Activated T-helper 1 cell treated with anti-CD3 and anti-CD28 coated beads, Interleukin-2, amount 50 U/mL, for 16 hours (primary cell): ENCODE measurements at places on chromosomes 7 and 10.

DNA sequence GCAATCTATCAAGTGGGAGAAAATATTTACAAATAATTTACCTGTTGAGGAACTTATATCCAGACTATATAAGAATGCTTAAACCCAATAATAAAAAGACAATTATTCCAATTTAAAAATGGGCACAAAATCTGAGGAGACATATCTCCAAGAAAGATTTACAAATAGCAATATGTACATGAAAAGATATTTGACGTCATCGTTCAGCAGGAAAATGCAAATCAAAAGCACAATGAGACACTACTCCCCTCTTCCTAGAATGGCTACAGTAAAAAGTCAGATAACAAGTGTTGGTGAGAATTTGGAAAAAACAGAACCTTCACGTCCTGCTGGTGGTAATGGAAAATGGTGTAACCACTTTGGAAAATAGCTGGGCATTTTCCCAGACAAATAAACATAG, 457.0 kb downstream of the DPP6 start:
- no peak for DNase-seq

DNA sequence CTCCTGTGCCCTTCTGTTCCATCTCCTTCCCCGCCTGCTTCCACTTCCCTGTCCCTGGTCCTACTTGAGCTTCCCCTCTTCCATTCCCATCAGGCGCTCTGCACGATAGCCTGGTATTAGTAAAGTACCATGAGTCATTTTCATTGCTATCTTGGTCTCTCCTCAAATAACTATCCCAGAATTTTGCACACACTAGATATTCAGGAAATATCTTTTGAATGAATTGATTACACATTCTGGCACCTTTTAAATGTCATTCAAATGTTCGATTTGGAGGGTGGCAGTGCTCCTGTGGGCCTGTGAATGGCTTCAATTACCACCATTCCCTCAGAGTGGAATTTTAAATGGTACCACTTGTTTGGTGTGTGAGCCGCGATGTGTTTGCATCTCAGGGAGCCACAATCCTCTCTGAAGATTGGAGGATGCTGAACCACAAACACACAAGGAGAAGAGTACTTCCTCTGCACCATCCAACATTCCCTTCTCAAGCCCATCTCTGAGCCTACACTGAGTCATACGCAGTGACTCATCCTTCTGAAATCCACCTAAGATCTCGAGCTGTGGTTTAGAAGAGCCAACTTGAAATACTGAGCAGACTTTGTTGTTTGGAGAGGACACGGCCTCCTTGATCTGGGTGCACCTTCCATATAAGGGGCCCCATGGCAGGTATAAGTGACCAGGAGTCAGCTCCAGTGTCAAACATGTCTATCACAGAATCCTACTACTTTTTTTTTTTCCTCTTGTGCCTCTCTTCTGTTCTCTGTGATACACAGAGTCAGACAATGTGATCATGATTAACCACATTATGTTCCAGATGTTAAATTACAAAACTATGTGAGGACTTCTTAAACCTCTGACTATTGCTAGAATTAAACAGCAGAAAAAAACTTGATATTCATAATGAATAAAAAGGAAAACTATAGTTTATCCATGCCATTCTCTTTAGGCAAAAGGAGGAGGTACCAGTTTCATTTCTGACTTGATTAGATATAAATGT, 81.9 kb downstream of the BMPER start:
- no peak for DNase-seq

- no peak for DNase-seq
Measured at GRCh38 chr7:157715938-157716280, 379.1 kb downstream of the DNAJB6 start.

GRCh38 chr7:122884186-122884585, 2.1 kb downstream of the CADPS2 start:
- DNase-seq: no peak

GRCh38 chr7:139767561-139767982, 10.2 kb downstream of the HIPK2 start:
- no peak for DNase-seq

- DNase-seq: no peak
Measured at GRCh38 chr10:103765168-103765567, 90.2 kb downstream of the SH3PXD2A start.

DNA sequence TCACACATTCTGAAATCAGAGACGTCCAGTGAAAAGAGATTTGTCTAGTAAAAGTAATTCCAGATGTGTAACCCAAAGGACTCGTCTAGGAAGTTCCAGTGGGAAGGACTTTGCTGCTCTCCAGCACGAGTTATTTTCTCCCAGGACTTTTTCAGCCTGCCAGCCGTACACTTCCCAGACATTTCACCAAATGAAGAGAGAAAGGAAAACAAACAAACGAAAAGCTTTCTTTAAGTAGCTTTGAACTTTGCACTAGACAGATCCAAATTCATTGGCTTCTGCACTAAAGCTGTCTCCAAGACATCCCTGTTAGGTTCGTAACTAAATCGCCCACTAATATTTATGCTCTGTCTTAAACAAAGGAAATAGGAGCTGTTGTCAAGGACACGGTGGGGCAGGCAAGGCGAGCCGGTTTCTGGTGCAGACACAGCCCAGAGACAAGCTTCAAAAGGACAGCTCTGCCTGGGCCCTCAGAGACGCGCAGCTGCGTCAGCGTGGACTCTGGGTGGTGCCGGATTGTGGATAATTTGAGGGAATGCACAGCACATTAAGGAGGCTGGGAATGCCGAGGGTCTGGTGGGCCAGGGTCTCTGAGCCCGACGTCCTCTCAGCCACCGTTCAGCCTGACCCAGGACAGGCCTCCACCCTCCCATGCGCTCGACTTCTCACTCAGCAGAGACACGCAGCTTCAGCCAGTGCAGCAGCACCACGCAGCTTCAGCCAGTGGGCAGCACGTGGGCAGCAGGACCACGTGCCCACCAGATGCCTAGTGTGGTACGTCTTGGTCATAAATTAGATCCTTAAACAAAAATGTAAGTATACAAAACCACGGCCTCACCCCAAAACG, 64.1 kb upstream of the INSIG1 start:
- DNase-seq: no peak

- no peak for DNase-seq
Measured at GRCh38 chr7:47377741-47378140, 204.2 kb downstream of the TNS3 start.

DNA sequence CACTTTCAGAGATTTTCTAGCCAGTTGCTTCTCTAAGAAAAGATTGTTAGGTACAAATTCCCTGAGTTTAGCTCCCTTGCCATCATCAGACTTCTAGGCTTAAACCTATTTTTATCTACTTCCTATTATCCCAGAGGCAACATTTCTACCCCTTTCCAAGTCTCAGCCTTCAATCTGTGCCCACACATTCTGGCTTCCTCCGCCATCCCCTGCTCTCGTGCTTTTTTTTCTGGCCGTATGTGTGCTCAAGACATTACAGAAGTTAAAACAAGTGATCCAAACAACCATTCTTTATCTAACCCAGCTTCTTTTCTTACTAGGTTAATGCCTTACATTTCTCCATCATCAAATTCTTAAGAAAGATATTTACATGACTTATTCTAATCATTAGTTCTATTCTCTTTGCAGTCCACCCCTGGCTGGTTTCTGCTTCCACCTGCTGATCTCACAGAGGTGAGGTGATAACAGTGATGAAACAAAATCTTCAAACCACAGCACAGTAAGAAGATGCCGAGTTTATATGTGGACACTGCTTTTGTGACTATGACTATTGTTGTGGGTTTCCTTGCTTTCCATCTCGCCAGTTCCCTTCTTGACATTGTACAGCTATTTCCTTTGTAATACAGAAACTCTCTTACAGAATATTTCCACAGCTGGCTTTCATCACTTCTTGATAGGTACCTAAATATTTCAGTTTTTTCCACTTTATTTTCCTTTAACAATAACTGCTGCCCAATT, 18.3 kb upstream of the CDK6 start:
- no peak for DNase-seq

GRCh38 chr10:92122941-92123450, 167.9 kb downstream of the CPEB3 start:
- DNase-seq: no peak

GRCh38 chr10:78847485-78847884, 221.3 kb upstream of the ZMIZ1 start:
- no peak for DNase-seq

- no peak for DNase-seq
Measured at GRCh38 chr7:5595545-5596045, 172.0 kb upstream of the TNRC18 start.

GRCh38 chr10:108735380-108735779, 1187.9 kb downstream of the XPNPEP1 start:
- no peak for DNase-seq

- no peak for DNase-seq
Measured at GRCh38 chr7:124057872-124058271, 25.0 kb upstream of the TMEM229A start.

DNA sequence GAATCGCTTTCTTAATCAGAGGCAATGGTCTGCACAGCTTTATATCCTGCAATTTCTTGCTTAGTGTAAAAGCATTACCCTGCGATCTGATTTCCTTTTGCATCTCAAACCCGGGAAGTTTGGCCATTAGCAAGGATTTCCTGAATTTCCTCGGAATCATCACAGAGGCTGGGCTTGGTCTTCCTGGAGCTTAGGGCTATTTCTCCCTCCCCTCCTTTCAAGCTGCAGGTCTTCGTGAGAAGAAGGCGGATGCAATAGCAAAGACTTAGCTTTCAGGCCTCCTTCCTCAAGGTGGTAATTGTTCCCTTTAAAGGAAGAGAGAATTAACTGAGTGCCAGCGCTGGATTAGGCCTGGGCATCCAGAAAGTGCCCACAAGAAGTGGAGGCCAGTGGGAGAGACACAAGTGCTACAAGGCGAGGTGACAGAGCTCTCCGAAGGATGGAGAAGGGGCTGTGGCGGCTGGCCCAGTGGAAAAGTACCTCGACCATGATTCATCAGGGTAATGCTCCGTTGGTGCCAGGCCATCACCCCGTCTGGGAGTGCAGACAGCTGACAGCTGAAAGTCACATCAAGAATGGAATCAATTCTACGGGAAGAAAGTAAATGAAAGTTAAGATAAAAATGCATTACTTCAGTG, 4.0 kb upstream of the ARMS2 start:
- no peak for DNase-seq

DNA sequence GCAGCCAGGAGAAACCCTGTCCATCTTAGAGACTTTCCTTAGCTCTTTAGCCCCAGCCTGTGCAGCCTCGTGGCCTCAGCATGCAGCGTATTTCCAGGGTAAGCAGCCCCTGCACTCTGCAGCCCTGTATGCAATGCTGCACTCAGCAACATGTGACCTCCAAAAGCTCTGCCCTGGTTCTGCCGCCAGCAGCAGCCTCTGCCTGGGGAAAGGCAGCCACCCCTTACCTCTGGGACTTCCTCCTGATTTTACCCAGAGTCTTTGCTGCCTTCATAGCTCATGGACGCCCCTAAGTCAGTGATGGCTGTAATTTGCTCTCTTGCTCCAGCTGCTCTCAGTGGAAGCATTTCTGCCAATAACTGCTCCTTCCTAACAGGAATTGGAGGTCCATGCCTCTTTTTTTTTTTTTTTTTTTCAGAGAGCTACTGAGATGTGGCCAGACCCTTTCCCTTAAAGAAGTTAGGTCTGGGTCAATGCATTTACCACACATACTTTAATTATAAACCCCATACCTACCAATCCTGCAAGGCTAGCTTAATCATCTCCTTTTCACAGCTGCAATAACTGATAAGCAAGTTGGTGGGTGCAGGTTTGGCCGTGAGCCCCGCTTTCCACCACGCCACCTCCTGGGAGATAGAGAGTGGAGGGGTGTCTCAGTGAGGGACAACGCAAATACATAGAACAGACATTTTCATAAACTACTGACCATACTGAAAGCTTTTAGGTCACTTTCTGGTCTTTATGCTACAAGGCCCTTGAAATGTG, 71.7 kb downstream of the RAMP3 start:
- DNase-seq: no peak

GRCh38 chr7:730501-731439, 3.7 kb upstream of the PRKAR1B start:
- no peak for DNase-seq

DNA sequence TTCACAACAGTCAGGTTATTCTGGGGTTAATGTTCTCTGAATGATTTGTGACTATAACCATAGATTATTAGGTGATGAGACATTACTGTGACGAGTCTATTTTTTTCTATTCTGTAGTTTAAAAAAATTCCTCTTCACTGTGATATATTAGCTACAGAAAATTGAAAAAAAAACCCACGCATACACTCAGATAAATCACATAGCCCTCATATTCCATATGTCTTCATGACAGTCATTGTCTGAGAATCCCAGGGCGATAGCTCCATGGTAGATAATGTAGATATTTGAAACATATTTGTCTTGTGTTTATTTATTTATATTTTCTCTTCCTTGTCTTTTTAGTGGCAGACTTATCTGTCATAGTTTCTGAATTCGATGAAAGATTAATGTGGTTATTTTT, 110.0 kb downstream of the CAMK1D start:
- DNase-seq: no peak

GRCh38 chr7:90771281-90771680, 175.2 kb downstream of the CDK14 start:
- DNase-seq: no peak

GRCh38 chr7:55127135-55127551, 108.3 kb downstream of the EGFR start:
- no peak for DNase-seq

GRCh38 chr7:76054123-76055120, 6.5 kb downstream of the MDH2 start:
- DNase-seq: no peak

DNA sequence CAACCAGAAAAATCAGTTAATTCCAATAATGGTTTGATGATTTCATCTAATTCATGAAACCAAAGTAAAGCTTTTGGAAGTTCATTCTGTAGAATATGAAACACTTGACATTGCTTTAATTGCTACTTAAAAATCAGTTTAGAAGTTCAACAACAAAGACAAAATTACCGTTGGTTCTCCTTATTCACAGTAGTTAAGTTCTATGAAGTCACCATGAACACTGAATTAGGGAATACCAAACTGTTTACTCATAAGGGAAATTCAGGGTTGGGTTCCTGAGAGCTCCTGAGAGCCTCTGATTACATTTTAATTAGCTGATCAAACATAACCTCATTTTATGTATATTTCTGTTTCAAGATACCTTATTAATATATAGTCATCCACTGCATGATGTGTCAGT, 46.2 kb downstream of the ZNF438 start:
- DNase-seq: no peak

- DNase-seq: no peak
Measured at GRCh38 chr7:96933067-96933645, 72.2 kb upstream of the DLX6 start.

DNA sequence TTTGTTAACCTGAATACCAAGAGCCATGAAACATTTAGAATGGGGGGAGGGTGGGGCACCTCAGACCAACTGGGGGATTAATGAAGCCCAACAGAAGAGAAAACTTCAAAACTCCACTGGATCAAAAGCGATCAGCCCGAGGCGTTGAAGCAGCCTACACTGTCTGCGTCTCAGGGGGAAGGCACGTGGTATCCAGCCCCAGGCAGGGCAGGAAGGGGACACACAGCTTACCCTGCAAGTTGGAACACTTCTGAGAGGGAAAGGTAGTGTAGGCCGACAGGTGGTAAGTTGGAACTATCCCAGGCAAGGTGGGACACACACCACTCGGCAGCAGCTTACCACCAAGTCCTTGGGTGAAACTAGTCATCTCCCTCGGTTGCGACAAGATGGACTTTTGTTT, 102.9 kb downstream of the TAX1BP1 start:
- no peak for DNase-seq

- DNase-seq: no peak
Measured at GRCh38 chr7:93364806-93365205, 132.6 kb downstream of the VPS50 start.
